Suppressor macrophage treated with lipopolysaccharide for 4 hours (primary cell): ENCODE measurements at places on chromosomes 7 and 10.
A peak's percentile ranks its signal among the peaks of the same experiment; 100 is the strongest.

GRCh38 chr10:12719365-12719764, 282.1 kb downstream of the CCDC3 start:
- peak; percentile 74 for DNase-seq

GRCh38 chr7:94324380-94325121, 70.1 kb upstream of the COL1A2 start:
- DNase-seq, result no peak

GRCh38 chr10:93413252-93413689, 68.9 kb downstream of the MYOF start:
- peak; percentile 57 for DNase-seq

GRCh38 chr10:120538091-120538490, 81.1 kb downstream of the PLPP4 start:
- DNase-seq, result no peak

DNA sequence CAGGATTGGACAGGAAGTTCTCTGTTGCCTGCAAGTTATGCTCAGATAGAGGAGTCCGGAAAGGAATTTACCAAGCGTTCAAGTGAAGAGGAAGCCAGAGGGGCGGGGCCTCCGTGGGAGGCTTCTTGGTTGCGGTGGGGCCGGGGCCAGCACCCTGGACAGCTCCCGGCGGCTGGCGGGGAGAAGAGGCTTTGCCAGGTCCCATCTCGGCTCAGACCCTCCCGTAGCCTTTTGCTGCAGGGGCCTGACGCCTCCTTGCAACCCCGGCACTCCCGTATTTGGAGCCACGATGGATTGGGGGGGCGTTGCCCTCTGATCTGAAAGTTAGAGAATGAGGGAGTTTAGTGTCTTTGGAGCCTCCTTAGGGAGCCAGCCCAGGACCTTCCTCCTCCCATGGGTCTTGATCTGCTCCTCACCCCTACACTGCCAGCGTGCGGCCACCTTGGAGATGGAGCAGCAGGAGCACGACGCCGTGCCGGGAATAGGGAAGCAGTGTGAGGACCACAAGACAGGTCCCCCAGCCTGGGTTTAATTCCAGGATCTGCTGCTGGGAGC, 3.1 kb upstream of the SLC18A3 start:
- peak; percentile 74 for DNase-seq

- peak; percentile 61 for DNase-seq
These were observed 954 bp downstream of the FSCN3 start for GRCh38 chr7:127594490-127594889.
